ENCODE measurements at places on chromosomes 6 and 20.

DNA sequence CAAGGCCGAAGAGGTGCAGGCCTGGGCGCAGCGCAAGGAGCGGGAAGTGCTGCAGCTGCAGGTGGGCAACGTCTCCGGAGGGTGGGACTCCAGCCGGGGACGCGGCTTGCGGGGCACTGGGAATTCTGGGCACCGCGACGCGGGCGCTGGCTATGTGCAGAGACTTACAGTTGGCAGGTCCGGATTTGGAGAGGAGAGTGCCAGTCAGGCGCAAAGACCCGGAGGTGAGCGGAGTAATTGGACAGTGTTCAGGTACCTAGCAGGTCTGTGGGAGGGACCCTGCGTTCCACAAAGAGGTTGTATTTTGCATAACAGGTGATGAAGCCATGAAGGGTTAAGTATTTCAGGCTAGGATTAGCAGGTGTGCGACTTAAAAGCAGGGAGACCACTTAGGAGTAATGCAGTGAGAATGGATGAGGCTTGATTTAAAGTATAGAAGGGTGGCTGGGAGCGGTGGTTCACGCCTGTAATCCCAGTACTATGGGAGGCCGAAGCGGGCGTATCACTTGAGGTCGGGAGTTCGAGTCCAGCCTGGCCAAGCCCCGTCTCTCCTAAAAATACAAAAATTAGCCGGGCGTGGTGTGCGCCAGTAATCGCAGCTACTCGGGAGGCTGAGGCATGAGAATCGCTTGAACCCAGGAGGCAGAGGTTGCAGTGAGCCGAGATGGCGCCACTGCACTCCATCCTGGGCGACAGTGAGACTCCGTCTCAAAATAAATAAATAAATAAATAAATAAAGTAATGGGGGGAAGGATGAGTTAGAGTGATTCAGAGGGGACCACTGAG, 1.0 kb downstream of the MRPS26 start:
- peak; percentile 11 for DNase-seq

DNA sequence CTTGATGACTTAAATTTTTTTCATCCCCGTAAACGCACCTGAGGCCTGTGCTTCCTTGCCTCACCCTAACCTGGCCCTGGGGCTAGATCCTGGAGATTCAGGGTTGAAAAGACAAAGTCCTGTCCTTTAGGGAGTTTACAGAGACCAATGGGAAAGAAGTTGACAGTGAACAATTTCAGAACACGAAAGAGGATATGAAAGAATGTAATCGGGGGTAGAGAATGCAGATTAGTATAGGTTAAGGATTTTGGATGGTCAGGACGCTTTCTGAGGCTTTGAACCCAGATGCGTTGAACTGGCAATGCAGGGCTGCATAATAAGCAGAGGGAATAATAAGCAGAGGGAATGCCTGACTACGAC, 1.7 kb upstream of the FBXO5 start:
- no peak for DNase-seq

DNA sequence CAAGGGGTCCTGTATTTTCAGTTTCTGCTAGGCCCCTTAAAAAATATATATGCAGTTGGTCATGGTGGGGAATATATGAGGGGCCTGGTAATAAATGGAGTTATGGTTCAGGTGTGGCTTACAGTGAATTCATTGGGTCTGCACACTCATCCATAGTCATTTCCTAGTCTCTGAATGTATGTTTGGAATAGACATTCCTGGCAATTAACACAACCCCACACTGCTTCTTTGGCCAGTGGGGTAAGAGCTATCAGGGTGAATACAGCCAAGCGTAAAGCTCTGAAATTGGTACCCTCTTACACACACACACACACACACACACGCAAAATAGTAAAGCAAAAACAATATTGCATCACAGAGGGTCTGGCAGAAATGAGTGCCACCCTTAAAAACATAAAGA, 56.5 kb downstream of the QRSL1 start:
- DNase-seq: no peak

DNA sequence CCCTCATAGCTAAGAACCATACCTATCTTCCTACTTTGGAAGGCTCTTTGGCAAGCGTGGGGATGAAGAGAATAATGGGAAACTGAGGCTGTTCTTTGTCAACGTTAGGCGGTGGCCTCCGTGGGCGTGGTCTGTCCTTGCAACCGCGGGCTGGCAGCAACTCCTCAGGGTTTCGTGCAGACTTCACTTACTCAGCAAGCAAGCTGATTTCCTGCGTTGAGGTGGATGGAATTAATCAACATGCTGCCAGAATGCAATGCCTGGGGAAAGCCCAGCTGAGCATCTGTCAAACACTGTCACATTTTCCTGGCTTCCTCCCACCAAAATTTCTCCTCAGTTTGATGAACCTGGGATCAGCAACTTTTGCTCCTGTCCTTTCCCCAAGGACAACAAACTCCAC, 9.2 kb upstream of the IL17F start:
- DNase-seq: peak; percentile 45

- DNase-seq: peak; percentile 58
Observed at GRCh38 chr6:46221222-46221793, 50.5 kb upstream of the ENPP5 start.

- no peak for DNase-seq
Observed at GRCh38 chr20:1806456-1806855, 88.8 kb upstream of the SIRPA start.

DNA sequence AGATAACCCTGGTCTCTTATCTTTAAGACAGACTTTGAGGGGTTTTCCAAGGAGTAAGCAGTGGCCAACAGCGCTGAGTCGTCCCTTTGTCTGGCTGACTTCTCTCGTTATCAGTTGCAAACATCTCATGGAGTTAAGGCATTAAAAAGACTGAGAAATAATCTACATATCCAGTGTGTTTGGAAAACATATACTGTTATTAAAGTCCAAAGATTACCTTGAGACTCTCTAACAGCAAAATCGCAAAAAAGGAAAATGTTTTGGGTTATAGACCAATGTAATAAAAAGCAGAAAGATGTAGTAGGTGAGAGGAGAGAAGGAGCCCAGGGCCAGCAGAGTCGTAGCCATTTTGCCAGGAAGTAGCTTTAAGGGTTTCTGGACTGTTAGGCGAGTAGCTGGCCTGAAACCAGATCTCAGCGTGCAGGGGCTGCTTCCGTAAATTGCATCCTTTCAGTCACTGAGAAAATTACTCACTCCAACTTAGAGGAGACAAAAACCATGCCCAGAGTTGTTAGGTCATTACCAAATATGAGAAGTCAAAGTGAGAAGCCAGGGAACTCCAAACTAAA, 24.6 kb downstream of the MYLK4 start:
- DNase-seq: peak; percentile 73

GRCh38 chr20:43448748-43449535, 8.8 kb upstream of the SRSF6 start:
- peak; percentile 43 for DNase-seq

GRCh38 chr6:159797554-159797953, 2.5 kb upstream of the PNLDC1 start:
- no peak for DNase-seq

- DNase-seq: no peak
Observed at GRCh38 chr6:169839493-169839892, 88.1 kb downstream of the ERMARD start.

DNA sequence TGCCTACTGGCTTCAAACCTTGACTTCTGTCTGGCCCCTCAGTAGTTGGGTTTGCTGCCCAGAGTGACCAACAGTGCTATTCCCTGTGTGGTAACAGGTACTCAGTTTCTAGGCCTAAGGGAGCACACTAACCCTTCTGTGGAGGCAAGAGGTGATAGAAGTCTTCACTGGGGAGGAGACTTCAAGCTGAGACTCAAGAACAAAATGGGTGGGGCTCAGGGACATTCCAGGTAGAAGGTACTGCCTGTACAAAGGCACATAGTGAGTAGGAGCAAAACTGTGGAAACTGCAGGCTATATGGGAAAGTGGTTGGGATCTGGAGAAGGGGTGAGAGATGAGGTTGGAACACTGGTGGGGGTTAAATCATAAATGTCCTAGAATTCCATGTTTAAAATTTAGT, 2.3 kb upstream of the SCAND1 start:
- no peak for DNase-seq

GRCh38 chr6:36492621-36493020, 49.8 kb downstream of the KCTD20 start:
- no peak for DNase-seq

- peak; percentile 6 for DNase-seq
Observed at GRCh38 chr6:165774903-165775601, 112.0 kb upstream of the PDE10A start.

- DNase-seq: no peak
Observed at GRCh38 chr6:5199283-5199682, 61.5 kb downstream of the LYRM4 start.

GRCh38 chr6:53692172-53692571, 26.6 kb upstream of the KLHL31 start:
- no peak for DNase-seq

- DNase-seq: peak; percentile 73
Observed at GRCh38 chr20:24296477-24297261, 172.8 kb upstream of the SYNDIG1 start.

Measured in fibroblast of the aortic adventitia (primary cell).